NAMALWA (cell line): ENCODE measurements at places on chromosomes 13 and 19.
A peak's percentile ranks its signal among the peaks of the same experiment; 100 is the strongest.

DNA sequence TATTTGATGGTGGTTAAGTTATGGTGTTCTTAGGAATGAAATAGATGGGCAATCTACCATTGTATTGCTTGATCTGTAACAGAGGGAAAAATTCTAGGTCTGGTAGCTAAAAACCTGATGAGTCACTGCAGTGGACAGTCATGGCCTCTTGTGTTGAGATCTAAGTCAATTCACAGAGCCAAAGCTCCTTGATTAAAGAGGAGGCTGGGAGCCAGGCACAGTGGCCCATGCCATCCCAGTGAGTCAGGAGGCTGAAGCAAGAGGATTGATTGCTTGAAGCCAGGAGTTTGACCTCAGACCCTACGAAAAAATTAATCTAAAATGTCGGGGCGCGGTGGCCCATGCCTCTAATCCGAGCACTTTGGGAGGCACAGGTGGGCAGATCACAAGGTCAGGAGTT lies 67.1 kb upstream of the KPNA3 start:
- DNase-seq: no peak

DNA sequence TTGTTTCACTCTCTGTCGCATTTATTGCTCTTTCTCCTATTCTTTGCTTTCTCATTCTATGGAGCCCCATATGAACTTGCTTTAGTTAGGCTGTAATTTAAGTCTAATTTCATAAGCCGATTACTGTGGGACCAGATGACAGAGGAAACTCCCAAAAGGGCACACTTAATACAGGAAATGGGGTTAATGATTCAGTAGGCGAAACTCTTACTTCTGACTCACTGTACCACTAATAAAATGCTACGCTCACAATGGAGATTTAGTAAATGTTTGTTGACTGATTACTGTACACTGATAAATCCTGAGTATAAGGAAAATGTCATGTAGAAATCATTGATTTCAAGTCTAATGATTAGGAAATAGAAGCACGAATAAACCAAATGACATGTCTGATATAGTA lies 276.4 kb downstream of the KLF5 start:
- DNase-seq: no peak

- peak; percentile 97 for DNase-seq
These were observed at the start of gene SLAIN1 for GRCh38 chr13:77697217-77698103. SLAIN1 (plus strand) TSS chr13:77697687; CDS start chr13:77697914, 227 bp downstream.

GRCh38 chr19:37817180-37817981 lies 38.0 kb upstream of the ZNF573 start:
- no peak for DNase-seq
